HT-29 (cell line): ENCODE measurements at places on chromosomes 6 and 20.
A peak's percentile ranks its signal among the peaks of the same experiment; 100 is the strongest.

- no peak for DNase-seq
Measured at GRCh38 chr20:53736757-53737395, 143.2 kb upstream of the ZNF217 start.

DNA sequence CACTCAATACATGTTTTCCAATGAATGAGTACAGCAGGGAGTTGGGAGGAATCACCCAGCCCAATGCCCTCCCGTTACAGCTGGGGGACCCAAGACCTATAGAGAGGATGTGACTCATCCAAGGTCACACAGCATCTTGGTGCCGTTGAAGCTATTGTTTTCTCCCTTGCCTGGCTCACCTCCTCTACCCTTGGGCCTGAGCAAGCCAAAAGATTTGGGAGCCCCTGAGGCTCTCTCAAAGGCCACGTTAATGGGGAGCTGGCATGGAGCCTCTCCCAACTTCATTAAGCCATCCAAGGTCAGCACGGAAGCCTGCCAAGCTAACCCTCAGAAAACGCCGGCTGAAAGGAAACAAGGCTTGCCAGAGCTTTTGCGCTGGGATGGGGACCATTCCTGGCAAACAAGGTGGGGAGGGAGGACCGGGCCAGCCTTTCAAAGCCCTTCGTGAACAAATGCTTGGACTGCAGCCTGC lies 30.4 kb downstream of the KCNB1 start:
- no peak for DNase-seq

DNA sequence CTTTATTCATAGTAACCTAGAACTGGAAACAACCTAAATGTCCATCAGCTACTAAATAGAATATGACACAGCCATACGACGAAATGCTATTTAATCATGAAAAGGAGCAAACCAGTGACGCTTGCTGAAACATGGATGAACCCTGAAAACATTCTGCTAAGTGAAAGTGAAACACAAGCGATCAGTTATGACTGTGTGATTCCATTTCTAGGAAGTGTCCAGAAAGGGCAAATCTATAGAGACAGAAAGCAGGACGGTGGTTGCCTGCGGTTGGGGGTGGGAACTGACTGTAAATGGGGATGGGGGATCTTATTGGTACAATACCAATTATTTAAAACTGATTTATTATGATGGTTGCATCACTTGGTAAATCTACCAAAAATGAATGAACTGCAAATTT lies 126.8 kb downstream of the IPCEF1 start:
- DNase-seq = no peak

GRCh38 chr20:24452498-24453127 lies 16.8 kb upstream of the SYNDIG1 start:
- no peak for DNase-seq

- no peak for DNase-seq
Measured at GRCh38 chr20:61048302-61048701, 203.8 kb upstream of the CDH4 start.

DNA sequence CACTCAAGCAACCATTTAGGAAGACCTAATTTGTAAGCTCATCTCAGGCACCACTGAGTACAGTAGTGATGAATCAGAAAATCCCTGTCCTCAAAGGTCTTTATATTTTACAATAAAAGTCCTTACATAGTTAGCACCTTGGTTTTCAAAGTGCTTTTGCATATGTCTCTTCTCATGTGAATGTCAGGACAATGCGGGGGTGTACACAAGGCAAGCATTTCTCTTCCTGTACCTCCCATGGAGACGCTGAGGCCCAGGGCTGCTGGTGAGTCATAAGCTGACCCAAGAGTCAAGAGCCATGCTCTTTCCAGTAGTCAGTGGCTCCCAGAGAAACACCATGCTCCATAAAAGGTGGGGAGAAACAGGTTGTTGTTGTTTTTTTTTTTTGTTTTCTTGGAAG lies 174.0 kb downstream of the GJA10 start:
- DNase-seq = no peak

DNA sequence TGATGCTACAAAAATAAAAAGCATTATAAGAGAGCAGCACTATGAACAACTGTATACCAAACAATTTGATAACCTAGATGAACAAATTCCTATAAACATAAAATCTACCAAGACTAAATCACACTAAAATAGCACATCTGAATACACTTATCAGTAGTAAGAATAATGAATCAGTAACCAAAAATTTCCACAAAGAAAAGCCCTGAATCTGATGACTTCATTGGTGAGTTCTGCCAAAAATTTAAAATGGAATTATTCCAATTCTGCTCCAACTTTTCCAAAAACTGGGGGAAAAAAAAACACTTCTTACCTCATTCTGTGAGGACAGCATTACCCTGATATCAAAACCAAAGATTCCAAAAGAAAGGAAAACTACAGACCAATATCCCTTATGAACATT lies 206.2 kb downstream of the WDR27 start:
- no peak for DNase-seq

DNA sequence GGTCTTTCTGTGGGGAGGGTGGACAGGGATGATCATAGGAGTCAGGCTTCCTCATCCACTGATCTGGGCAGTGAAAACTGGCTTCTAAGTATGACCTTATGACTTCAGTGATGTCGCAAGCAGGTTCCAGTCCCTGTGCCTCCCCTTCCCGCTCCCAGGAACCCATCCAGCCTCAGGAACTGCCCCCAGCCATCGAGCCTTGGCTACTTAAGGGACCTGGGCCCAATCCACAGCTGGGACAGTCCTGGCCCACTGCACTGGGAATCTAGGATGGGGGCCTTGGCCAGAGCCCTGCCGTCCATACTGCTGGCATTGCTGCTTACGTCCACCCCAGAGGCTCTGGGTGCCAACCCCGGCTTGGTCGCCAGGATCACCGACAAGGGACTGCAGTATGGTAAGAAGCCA lies at the start of gene LBP:
TSS of gene LBP (plus strand) at position 236 of the 405 bp plus-strand sequence. CDS start at position 271, 35 bp downstream.
- DNase-seq = no peak

- DNase-seq = peak; percentile 61
Measured at GRCh38 chr20:59825944-59826759, 107.3 kb downstream of the SYCP2 start.

DNA sequence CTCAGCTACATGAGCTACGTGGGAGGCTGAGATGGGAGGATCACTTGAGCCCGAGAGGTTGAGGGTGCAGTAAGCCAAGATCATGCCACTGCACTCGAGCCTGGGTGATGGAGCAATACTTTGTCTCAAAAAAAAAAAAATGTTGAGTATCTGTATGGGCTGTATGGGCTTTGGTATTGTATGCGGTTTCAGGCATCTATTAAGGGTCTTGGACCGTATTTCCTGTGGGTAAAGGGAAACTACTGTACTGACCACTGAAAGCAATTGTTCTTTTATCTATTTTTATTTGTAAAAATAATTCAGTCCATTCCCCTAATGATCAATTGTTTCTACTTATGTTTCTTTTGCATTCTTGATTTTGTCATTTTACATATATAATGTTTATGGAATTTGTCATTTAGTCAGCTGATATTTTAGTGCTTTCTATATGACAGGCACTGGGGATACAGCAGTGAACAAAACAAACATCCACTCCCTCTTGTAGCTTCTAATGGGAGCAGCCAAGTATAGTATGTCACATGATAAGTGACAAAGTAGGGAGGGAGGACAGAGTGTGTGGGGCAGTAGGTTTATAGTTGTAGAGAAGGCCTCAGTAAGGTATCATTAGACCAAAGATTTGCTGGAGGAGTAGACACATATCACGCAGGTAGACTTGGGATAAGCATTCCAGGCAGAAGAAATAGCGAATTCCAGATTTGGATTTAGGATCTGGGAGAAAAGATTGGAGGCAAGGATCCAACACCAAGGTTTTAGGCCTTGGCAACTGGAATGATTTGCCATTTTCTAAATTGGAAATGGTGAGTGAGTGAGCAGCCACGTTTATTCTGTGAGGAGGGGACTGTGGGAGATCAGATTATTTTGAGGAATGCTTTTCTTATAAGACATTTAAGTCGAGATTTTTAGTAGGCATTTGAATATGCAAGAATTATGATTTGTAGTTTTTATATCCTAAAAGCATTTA lies 6.0 kb downstream of the PCMT1 start:
- no peak for DNase-seq

DNA sequence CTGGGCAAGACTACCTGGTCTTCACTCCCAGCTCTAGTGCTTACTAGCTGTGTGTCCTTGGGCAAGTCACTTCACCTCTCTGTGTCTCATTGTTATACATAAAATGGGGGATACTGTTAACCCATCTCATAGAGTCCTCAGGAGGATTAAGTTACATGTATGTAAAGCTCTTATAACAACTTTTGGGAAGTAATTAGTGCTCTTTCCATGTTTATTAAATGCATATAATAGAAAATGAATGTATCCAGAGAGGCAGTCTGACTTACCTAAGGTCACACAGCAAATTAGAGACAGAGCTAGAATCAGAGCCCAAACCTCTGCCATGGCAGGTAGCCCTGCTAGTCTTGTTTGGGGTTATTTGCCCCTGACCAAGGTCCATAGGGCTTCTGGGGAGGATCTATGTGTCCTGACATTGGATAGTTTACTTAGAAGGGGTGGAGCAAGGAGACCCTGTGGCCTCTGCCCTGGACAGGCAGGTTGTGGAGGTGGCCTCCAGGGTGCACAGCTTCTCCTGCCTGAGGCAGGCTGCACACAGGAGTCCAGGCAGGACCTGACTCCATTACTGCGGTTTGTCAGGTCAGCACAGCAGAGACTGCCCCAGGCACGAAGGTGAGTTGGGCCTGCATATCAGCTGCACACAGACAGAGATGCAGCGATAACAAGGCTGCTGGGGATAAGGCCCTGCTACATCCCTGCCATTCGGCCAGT lies 8.4 kb upstream of the MAPK13 start:
- no peak for DNase-seq

- no peak for DNase-seq
Measured at GRCh38 chr6:74073999-74074398, 378.0 kb downstream of the CD109 start.

DNA sequence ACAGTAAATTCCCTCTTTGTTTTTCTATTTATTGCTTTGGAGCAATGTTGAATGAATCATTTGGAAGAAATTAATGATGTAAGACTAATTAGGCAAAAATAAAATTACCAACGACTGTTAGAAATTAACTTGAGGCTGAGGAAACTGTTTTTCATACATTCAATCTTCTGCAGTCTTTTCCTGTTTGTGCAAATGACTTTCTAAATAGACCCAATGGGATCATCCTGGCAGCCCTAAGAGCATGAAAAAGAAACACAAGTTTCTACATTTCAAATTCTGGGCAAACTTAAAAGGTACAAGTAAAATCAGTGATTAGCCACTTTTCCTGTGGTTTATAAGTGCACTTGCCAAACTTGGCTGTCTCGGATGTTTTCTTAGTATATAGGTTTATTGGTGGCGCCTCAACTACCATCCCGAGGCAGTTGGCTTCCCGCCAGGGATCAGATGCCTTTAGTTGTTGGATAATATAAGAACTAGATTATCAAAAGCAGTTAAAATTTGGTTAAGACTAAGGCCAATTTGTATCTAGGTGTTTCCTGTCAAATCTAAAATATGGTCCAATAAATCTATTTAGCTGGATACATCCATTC lies 181.2 kb downstream of the ISM1 start:
- no peak for DNase-seq

GRCh38 chr6:21742238-21742660 lies 148.7 kb downstream of the SOX4 start:
- DNase-seq = peak; percentile 50

DNA sequence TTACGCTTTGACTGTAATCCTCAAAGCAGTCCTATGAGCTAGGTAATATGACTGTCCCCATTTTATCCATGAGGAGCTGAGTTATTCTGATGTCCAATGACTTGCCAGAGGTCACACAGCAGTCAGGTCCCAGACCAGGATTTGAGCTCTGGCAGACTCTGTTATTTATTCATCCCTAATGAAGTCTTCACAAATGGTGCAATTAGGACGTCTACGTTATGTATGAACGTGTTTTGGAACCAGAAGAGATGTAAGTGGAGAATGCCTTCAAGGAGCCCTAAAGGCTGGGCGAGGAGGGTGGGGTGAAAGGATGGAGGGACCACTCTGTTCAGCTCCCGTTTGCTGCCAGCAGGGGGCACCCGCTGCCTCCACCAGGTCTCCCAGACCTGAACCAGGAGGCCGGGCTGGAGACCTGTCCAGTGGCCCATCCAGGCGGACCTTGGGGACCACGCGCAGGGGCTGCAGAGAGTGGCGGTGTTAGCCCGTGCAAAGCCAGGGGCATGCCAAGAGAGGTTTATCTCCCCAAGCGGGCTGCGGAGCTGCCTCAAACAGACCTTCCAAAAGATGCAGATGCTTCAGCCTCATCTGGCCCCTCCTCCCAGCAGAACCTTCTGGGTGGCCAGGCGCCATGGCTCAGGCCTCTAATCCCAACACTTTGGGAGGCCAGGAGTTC lies 15.2 kb upstream of the ZNF335 start:
- DNase-seq = peak; percentile 82

DNA sequence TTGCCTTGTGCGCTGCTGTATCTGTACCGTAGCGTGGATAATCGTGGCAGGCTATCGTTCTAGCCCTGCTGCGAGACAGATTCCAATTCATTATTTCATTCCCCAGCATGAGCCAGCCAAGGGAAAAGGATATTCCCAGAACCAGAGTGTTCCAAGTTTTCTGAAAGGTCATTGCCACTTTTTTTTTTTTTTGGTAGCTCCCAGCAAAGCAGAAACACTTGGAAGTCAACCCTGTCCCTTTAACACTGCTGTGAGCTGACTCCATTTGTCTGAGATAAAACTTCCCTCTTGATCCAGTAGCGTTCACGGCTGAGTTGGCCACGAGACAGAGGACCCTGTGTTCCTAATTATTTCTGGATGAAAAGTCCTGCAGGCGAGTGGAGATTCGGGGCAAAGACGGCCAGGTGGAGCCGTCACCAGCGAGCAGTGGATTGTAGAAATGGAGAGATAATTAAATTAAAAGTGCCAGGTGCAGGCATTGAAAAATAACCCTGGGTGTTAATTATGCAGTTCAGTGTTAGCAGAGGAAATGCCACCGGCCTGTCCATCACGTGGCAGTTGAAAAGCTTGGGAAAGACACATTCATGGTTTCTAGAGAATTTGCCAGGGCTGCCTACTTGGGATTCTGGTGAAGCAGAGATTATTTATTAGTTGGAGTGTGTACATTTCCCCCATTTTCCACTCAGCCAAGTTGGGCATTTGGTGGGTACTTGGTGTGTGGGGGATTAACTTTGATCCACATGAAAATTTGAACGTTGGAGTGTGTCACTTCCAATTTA lies 164.2 kb downstream of the SLC24A3 start:
- no peak for DNase-seq

- DNase-seq = no peak
Measured at GRCh38 chr6:140879946-140880345, 1252.8 kb upstream of the GJE1 start.

GRCh38 chr6:41984623-41985022 lies 43.0 kb upstream of the CCND3 start:
- no peak for DNase-seq
